ENCODE measurements at places on chromosomes 12 and 14.

GRCh38 chr12:38934078-38934584, 28.7 kb upstream of the CPNE8 start:
- no peak for DNase-seq

DNA sequence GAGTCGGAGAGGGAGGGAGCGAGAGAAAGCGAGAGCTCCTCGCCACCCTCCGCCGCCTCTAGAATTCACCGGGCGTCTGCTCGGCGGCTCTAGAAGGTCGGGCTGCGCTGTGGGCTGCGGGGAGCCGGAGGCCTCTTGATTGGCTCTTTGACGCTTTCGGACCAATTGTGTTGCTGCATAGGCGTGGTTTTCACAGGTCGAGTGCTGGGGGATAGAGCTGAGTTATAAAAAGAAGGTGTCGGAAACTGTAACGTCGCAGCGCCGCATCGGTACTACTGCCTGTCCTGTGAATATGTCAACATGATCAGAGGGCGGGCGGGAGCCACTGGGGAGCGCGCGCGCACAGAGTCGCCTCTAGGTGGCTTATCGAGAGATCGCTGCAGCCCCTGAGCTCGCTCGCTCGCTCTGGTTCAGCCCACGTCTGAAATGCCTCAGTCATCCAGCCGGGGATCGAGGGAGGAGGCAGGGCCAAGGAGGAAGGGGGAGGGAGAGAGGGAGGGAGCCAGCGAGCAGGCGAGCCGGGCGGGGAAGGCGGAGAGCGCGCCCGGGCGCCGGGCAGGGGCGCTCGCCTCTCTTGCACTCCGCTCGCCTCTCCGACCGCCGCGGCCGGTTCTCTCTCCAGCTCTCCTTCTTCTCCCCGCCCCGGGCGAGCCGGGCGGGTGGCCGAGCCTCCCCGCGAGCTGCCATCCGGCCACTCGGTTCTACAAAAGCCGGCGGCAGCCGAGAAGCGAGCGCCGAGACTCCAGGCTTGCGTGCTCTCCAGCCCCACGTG, at the start of gene TBX3:
Gene TBX3 (minus strand): TSS at position 78 of the 772 bp plus-strand sequence. CDS start 975 bp downstream, outside the sequence.
- peak; percentile 21 for DNase-seq

GRCh38 chr14:86442135-86442534, 912.2 kb downstream of the FLRT2 start:
- DNase-seq, result no peak

DNA sequence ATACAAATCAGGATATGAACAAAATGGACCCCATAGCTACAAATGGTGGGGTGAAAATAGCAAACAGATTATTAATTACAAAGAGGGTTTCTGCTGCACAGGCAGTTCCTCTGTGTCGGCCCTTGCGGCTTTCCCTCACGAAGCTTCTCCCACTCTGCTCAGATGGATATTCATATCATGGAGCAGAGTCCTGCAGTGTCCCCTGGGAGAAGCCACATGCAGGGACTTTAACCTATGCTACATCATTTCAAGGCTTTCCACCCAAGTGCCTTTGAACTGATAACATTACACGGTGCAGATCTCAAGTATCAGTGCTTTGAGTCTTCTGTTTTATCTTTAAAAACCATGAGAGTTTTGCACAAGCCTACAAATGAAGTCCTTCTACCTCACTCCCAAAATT, 229.1 kb downstream of the PPM1H start:
- DNase-seq, result no peak

DNA sequence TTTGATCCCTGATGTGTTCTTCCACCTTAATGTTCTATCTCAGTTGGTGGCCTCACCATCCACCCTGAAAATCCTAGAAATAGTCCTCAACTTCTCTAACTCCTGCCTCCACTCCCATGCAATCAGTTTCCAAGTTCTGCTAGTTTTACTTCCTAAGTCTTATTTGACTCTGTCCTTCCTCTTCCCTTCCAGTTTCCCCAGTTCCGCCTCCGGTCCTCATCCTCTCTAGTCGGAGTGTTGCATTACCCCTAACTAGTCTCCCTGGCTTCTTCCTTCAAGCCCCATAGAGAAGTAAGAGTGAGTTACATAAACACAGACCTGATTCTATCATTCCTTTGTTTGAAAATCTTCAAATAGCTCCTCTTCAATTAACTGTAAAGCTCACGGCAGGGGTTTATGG, 236.5 kb downstream of the GXYLT1 start:
- DNase-seq, result no peak

GRCh38 chr14:64573109-64573508, 23.3 kb downstream of the PPP1R36 start:
- no peak for DNase-seq

- DNase-seq, result no peak
Observed at GRCh38 chr12:47811581-47812484, 7.9 kb downstream of the HDAC7 start.

- DNase-seq, result no peak
Observed at GRCh38 chr12:102426599-102427542, 53.5 kb downstream of the IGF1 start.

DNA sequence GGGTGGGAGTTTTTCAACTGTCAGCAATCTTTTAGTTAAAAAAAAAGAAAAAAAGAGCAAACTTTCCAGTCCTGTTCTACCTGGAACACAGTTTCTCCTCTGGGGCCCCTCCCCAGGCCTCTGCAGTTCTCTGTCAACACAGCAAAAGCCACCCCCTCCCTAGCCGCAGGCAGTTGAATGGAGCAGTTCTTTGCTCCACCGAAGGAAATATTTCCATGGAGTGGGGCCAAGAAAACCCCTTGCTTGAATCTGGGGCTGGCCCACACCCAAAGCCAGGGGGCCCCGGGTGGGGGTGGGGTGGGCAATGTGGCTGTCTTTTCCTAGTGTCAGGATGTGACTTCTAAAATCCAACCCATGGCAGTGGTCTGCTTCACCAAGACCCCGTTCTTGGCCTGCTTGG, 5.0 kb upstream of the MEG3 start:
- DNase-seq, result no peak

GRCh38 chr14:51457843-51458562, 193.7 kb upstream of the FRMD6 start:
- DNase-seq, result no peak

DNA sequence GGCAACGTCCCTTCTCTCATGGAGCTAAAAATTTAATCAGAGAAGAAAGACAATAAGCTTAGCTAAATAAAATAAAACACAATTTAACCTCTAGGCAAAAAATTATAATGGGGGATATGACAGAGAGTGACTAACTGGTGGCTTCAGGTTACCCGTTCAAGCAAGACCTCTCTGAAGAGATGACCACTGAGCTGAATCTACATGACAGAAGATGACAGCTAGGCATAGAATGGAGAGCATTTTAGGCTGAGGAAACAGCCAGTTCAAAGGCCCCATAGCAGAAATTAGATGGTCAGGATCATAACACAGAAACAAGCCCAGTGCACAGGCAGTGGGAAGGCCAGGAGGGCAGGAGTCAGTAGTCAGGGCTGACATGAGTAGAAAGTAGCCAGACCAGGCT, 1094.3 kb downstream of the VRK1 start:
- no peak for DNase-seq

GRCh38 chr12:121964813-121965643, 46.6 kb downstream of the CFAP251 start:
- no peak for DNase-seq

- no peak for DNase-seq
Observed at GRCh38 chr12:112107306-112108201, 1.0 kb downstream of the NAA25 start.

GRCh38 chr12:115032521-115032920, 348.5 kb upstream of the TBX3 start:
- DNase-seq, result no peak

Measured in activated T-helper 2 cell treated with anti-CD3 and anti-CD28 coated beads, Interferon-gamma antibody, Interleukin-2, Interleukin-4, amounts not matched to agents 10 μg/mL and 5 μg/mL and 100 μg/mL, durations not matched to agents 14 hours and 24 hours and 36 hours (primary cell).